Breast epithelium (tissue), 4 donors: ENCODE measurements at places on chromosomes 11 and 22.

- H3K27me3 ChIP-seq, result no peaks in the 10 kb centered on the region
- DNase-seq, result no peak
- no peaks in the 10 kb centered on the region for H3K36me3 ChIP-seq
- no peaks in the 10 kb centered on the region for H3K4me1 ChIP-seq
- H3K4me3 ChIP-seq, result no peak overlapping the region
Measured at GRCh38 chr11:32312865-32313403, 122.4 kb downstream of the WT1 start.

GRCh38 chr22:36925388-36926290 lies 12.2 kb downstream of the CSF2RB start:
- no peak overlapping the region for H3K4me3 ChIP-seq
- H3K27ac ChIP-seq, result no peak overlapping the region
- no peak for DNase-seq
- H3K36me3 ChIP-seq, result no peaks in the 10 kb centered on the region
- H3K27me3 ChIP-seq, result peaks cover 3% of the 10 kb centered on the region
- H3K4me1 ChIP-seq, result no peaks in the 10 kb centered on the region

DNA sequence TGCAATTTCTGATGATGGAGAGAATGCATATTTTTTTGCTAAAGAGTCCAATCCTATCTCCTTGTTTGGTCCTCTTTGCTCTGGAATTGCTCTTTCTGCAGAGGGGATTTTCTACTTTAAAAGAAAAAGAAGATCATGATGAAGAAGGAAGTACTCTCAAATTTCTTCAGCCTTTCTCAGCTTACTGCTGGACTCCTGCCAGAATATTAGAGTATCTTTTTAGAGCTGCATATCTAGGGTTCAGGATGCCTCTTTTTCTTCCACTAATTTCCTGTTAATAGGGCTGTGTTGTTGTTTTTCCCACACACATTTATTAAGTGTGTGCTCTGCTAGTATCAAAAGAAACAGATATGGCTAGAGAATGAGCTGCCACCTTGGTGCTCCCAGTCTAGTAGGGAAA lies 18.2 kb downstream of the UBASH3B start:
- H3K27me3 ChIP-seq, result no peaks in the 10 kb centered on the region
- no peak overlapping the region for H3K27ac ChIP-seq
- H3K4me1 ChIP-seq, result no peaks in the 10 kb centered on the region
- no peaks in the 10 kb centered on the region for H3K36me3 ChIP-seq
- H3K4me3 ChIP-seq, result no peak overlapping the region
- DNase-seq, result no peak

- H3K27ac ChIP-seq, result no peak overlapping the region
- DNase-seq, result no peak
- no peaks in the 10 kb centered on the region for H3K4me1 ChIP-seq
- H3K36me3 ChIP-seq, result no peaks in the 10 kb centered on the region
Measured at GRCh38 chr11:36240173-36240572, 49.1 kb downstream of the COMMD9 start.

GRCh38 chr11:130548491-130548833 lies 100.0 kb downstream of the ADAMTS15 start:
- H3K4me1 ChIP-seq, result no peaks in the 10 kb centered on the region
- H3K36me3 ChIP-seq, result no peaks in the 10 kb centered on the region
- no peak overlapping the region for H3K27ac ChIP-seq
- H3K27me3 ChIP-seq, result no peaks in the 10 kb centered on the region
- DNase-seq, result no peak

- no peaks in the 10 kb centered on the region for H3K27me3 ChIP-seq
- no peak for DNase-seq
- no peak overlapping the region for H3K4me3 ChIP-seq
- no peak overlapping the region for H3K27ac ChIP-seq
Measured at GRCh38 chr11:86442827-86443226, 68.1 kb downstream of the CCDC81 start.

- H3K4me1 ChIP-seq, result no peaks in the 10 kb centered on the region
- H3K27me3 ChIP-seq, result peaks cover 3% of the 10 kb centered on the region
- H3K4me3 ChIP-seq, result peak overlapping the region; percentile 60
- H3K27ac ChIP-seq, result peak overlapping the region; percentile 68
- no peaks in the 10 kb centered on the region for H3K36me3 ChIP-seq
Measured at GRCh38 chr11:128692753-128693415, 988 bp upstream of the FLI1 start.

DNA sequence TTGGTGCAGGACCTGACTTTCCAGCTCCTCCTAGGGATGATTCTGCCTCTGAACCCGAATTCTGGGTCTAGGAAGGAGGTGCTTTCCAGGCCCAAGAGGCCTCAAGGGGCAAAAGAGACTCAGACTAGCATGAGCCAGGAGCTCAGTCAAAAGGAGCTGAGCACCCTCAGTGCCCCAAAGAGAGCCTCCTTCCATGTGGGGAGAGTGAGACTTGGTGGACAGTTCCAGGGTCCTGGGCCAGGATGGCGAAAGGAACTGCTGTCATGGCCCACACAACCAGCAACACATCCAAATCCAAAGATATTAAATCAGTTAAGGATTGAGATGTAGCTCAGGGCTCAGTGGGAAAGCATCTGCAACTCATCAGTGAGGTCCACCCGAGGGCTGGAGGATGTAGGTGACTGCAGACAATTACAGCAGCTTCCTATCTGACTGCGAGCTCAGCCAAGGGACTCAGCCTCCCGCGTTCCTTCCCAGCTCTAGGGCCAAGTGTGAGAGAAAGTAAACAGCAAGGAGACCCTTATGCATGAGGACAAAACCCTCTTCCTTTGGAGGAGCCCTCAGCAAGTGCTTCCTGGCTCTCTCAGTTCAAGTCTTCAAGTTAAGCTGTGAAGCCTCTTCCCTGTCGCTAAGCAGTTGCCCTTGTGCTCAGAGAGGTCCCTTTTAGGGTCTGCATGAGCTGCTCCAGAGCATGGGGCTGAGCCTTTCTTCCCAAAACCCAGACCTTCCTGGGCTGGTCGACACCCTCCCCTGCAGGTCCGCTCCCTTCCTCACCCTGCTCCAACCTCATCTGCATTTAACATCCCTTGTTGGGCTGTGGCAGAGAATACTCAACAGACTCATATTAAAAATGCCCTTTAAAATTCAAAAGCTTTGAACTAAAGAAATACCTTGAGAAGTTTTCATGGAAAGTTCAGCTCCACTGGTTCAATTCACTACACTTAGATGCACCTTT lies 35.8 kb downstream of the C11orf58 start:
- H3K36me3 ChIP-seq, result no peaks in the 10 kb centered on the region
- no peak for DNase-seq
- H3K4me1 ChIP-seq, result no peaks in the 10 kb centered on the region
- H3K27ac ChIP-seq, result no peak overlapping the region
- no peaks in the 10 kb centered on the region for H3K27me3 ChIP-seq

- H3K36me3 ChIP-seq, result no peaks in the 10 kb centered on the region
- H3K27ac ChIP-seq, result no peak overlapping the region
- H3K27me3 ChIP-seq, result no peaks in the 10 kb centered on the region
- DNase-seq, result no peak
- no peak overlapping the region for H3K4me3 ChIP-seq
Measured at GRCh38 chr11:129743112-129743815, 72.4 kb upstream of the TMEM45B start.

DNA sequence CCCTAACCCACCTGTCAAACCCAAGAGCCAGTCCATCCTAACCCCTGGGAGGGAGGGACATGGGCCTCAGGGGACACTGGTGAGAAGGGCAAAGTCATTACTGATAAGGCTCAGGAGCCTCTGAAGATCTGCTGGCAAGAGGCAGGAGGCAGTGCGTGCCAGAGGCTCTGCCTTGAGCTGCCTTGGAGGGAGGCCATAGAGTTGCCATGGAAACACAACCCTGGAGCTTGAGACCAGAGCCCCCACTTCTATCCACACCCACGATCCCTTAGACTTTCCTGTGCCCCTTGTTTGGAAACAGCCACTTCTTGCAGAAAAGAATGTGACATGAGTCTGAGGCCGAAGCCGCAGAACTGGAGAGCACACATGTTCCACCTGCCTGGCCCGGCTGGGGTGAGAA lies 89.7 kb upstream of the CSNK2A3 start:
- no peaks in the 10 kb centered on the region for H3K36me3 ChIP-seq
- H3K27ac ChIP-seq, result no peak overlapping the region
- no peak for DNase-seq
- H3K4me3 ChIP-seq, result no peak overlapping the region

DNA sequence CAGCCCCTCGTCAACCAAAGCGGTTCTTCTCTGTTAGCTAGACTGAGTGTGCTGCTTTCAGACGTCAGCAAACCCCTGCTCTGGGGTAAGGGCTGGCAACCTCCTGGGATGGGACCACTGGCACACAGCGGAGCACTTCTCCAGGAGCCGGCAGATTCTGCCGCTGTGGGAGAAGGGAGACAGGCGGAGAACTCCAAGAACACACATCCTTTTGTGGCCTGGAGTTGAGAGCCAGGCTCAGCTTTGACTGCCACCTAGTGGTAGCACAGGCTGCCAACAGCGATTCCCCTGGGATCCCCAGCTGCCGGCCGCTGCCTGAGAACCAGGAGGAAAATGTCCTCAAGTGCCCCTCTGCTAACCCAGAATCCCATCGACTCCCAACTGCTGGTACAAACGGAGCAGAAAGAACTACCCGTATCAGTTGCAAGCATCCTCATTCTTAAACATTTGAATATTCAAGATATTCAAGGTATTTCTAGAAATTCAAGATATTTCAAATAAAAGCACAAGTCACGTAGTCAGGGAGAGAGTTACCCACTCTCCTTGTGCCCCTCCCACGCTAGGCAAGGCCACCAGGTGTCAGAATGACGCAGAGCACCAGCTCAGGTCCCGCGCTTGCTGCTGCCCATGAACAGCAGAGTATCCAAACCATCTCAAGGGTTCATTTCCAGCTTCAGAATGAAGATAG lies 4.9 kb downstream of the LTO1 start:
- DNase-seq, result peak; percentile 90
- H3K36me3 ChIP-seq, result no peaks in the 10 kb centered on the region
- H3K27ac ChIP-seq, result no peak overlapping the region
- H3K4me1 ChIP-seq, result peaks cover 8% of the 10 kb centered on the region
- H3K4me3 ChIP-seq, result no peak overlapping the region

GRCh38 chr11:2589538-2589934 lies 110.3 kb downstream of the KCNQ1OT1 start:
- H3K27me3 ChIP-seq, result no peaks in the 10 kb centered on the region
- H3K36me3 ChIP-seq, result no peaks in the 10 kb centered on the region
- no peak overlapping the region for H3K4me3 ChIP-seq
- no peaks in the 10 kb centered on the region for H3K4me1 ChIP-seq
- H3K27ac ChIP-seq, result no peak overlapping the region

GRCh38 chr11:12523180-12523924 lies 146.0 kb downstream of the PARVA start:
- H3K4me3 ChIP-seq, result no peak overlapping the region
- no peak overlapping the region for H3K27ac ChIP-seq
- DNase-seq, result no peak
- H3K4me1 ChIP-seq, result no peaks in the 10 kb centered on the region
- H3K27me3 ChIP-seq, result no peaks in the 10 kb centered on the region

DNA sequence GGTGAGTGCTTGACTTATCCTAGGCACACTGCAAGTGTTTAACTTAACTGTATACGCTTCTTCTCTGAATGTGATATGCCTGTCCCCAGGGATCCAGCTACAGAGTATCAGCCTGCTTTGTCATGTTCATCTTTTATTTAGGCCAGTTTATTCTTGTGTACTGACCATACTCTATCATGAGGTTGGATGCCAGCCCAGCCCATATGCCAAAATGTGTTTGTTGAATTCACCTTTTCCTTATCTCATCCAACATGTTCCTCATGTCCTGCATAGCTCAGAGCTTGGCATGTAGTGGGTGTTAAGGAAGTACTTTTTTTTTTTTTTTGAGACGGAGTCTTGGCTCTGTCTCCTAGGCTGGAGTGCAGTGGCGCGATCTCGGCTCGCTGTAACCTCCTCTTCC lies 116.2 kb downstream of the NCAM1 start:
- H3K4me3 ChIP-seq, result no peak overlapping the region
- H3K36me3 ChIP-seq, result no peaks in the 10 kb centered on the region
- no peaks in the 10 kb centered on the region for H3K4me1 ChIP-seq
- no peak for DNase-seq
- no peak overlapping the region for H3K27ac ChIP-seq

DNA sequence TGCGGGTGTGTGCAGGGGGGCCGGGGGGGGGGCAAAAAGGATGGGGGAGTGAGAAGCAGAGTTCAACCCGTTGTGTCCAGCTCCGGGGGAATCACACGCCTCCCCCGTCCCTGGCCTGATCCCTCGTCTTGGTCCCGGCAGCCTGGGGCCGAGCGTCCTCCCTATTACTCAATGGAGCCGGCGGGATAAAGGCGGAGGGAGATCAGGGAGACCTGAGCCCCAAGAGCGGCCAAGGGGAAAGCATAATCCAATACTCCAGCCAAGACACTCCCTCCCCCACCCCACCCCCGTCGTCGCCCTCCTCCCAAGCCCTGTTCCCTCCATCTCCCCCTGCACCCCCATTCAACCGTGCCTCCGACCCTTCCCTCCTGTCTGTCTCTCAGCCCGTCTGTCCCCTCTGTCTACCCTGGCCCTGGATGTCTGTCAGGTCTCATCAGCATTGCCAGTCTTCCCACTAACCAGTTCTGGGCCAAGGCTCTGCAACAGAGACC lies 2.6 kb downstream of the PHOX2A start:
- H3K4me3 ChIP-seq, result no peak overlapping the region
- no peak for DNase-seq
- peaks cover 15% of the 10 kb centered on the region for H3K4me1 ChIP-seq

DNA sequence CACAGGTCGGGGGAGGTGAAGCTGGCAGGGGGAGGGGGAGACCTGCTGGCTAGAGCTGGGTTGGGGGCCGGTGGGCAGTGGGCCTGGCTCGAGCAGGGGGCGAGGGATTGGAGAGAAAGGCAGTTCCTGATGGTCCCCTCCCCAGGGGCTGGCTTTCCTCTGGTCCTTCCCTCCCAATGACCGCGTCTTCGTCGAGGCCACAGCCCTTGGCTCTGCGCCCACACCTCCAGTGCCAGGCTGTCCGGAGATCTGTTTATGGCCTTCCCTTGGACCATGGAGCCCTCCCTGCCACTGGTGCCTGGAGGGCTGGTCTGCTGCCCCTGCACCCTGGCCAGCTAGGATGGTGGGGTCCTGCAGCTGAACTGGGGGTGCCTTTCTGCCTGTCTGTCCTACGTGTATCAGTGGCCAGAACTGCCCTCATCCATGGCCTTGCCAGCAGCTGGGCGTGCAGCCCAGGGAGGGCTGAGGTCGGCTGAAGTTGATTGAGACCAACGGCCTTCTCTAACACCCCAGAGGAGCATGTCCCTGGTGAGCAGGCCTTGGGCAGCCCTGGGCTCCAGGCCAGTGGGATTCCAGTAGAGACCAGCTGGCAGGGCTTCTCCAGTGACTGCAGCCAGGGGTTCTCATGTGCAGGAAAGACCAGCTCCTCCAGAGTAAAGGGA lies 12.3 kb downstream of the TANGO2 start:
- H3K27ac ChIP-seq, result no peak overlapping the region
- no peak for DNase-seq
- H3K4me1 ChIP-seq, result peaks cover 6% of the 10 kb centered on the region
- H3K27me3 ChIP-seq, result no peaks in the 10 kb centered on the region
- no peak overlapping the region for H3K4me3 ChIP-seq

DNA sequence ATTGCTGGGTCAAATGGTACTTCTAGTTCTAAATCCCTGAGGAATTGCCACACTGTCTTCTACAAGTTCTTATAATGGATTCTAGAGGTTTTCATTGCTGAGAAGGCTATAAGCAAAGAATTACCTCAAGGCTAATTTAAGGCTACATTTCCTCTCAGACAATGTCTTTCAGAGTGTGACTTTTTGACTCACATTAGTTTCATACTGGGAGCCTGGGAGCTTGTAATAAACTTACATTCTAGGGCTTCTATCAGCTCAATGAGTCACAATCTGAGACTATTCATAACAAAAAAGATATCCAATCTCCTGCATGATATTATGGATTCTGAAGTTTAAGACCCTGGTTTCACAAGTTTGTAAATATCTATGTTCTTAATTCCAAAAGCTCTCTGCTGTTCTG lies 408.7 kb downstream of the LRRC4C start:
- H3K27ac ChIP-seq, result no peak overlapping the region
- no peaks in the 10 kb centered on the region for H3K27me3 ChIP-seq
